ENCODE measurements at places on chromosomes 1 and 21.

GRCh38 chr1:203428981-203429599, 46.5 kb upstream of the PRELP start:
- peak; percentile 39 for DNase-seq

DNA sequence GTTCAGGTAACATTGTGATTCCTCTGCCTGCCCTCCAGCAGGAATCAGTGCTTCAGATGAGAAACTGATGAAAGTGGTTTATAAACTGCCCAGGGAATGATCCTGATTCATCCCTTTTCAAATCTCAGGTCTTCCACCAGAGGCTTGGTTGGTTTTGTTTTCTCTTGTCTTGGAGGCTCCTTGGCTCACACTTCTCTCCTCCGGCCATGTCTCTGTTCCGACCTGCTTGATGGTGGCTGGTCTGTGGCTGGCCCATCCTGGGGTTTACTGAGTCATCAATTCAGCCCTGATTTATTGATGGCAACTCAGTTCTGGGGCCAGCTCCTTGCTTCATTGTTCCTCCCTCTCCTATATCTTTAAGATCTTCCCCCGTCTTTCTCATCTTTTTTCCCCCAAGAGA, 56.6 kb upstream of the SLC2A1 start:
- DNase-seq, result no peak

DNA sequence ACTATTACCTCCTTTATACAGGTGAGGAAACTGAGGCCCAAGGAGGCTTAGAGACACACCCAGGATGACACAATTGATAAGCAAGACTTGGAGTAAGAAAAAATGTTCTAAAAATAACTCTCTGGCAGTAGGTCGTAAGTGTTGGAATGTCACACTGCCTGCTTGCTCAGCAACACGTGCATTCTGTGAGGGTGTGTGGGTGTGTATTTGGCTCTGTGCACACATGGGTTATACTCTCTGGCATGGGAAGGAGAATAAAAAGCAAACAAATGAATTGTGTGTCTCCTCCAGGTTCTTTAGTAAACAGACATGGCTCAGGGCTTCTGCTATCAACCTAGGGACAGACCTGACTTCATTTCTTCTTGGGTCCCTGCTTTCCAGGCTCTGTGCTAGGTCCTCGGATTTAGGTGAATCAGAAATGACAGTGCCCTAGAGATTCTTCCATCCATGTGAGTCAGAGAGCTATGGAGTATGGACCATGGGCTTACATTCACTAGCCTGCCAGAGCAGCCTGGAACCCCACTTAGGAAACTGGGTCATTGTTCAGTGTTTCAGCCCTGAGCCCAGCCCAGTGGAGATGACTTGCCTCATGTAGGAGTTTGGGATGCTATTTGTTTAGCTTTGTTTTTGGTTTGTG, 72.4 kb downstream of the ELAVL4 start:
- DNase-seq, result no peak

DNA sequence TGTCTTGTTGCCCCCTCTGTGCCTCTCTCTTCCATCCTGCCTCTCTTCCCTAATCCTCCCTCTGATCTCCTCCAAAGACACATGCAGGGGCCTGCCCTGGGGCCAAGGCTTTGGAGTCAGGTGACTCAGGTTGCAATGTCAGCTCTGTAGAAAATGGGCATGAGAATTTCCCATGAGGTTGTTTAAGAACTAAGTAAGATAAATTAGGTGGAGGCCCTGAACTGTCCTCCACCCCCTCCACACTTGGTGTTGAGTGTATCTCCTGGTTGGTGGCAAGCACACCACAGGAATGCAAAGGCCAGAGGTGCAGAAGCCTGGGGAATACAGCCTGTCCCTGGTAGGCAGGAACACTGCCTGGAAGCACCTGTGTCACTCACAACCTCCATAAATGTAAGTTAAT, 63.9 kb upstream of the GRIK3 start:
- peak; percentile 81 for DNase-seq

DNA sequence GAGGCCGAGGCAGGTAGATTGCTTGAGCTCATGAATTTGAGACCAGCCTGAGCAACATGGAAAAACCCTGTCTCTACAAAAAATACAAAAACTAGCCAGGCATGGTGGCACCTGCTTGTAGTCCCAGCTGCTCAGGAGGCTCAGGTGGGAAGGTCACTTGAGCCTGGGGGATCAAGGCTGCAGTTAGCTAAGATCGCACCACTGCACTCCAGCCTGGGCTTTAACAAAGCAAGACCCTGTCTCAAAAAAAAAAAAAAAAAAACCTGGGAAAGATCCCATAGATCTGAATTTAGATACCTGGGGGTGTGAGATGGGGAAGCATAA, 32.9 kb downstream of the NIBAN1 start:
- DNase-seq, result no peak

GRCh38 chr1:114108751-114109255, 44.9 kb downstream of the SYT6 start:
- no peak for DNase-seq

GRCh38 chr1:230278376-230278775, 147.8 kb downstream of the PGBD5 start:
- DNase-seq, result no peak
